ENCODE measurements at places on chromosomes 12 and 14. TPM values are rescaled to one million over a fixed set of nuclear protein-coding genes. Genes with fewer than 3 reads are reported as not detected.

Gene CLEC14A
- not detected for total RNA-seq

Gene KLRF1
- total RNA-seq = not detected

DNA sequence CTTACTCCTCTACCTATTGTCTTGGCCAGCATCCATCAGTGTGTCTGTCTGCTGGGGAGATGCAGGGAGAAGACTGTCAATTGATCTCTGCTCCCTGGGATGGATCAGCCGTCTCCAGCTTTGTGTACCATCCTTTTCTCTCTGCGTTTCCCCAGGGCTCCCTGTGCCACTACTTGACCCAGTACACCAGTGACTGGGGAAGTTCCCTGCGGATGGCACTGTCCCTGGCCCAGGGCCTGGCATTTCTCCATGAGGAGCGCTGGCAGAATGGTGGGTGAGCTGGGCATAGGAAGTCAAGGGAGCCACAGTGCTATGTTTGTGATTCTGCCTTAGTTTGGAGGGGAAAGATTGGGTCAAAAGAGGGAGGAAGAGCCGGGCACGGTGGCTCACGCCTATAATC is 5.1 kb downstream of the AMHR2 start:
- DNase-seq = no peak

DNA sequence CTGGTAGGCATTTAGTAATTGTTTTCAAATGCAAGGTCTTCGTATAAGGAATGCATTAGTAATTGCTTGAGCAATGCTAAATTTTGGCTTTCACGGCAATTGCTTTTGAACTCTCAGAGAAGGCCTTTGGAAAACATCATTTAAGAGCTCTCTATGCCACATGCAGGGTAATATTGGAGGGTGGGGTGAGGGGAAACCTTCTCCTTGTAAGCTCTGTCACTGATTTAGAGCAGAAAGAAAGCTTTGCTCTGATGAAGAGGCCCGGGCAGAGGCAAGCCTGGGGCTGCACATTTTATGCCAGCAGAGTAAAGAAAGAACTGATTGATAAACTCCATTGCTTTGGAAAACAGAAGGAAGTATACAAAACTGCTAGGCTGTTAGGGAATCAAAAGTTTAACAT is 70.9 kb downstream of the TRIM9 start:
- DNase-seq = no peak

Gene MIP
- not detected for total RNA-seq

Gene AMDHD1
- total RNA-seq = 0.43 TPM

DNA sequence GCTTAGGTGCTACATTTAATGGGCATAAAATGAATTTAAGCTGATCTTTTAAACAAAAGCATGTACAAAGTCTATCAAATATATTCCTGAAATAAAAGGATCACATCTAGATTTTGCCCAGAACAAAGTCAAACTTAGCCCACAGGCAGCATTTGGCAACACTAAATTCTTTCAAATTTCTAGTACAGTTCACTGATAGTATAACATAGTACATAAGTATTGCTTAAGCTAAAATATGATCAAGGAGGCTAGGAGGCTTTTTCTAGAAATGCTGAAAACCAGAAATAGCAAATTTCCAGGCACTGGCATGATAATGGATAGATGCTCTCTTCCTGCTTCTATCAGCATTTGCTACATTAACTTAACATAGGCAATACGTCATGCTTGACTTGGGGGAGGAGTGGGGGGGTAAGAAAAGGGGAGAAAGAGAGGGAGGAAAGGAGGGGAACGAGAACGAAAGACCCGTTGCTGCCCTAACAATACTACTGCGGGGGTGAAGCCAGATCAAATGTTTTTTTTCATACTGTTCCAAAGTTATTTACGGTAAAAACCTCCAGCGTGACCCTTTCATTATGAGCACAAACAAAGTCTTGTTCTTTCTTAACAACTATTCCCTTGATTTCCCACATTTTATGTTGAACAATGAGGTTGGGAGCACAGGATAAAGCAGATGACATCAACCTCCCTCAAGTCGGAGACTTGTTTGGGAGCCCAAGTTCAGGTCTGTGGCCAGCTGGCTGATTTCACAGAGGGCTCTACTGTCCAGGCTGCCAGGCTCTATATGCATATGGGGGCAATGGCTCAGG is 10.6 kb downstream of the TMED10 start:
- DNase-seq = no peak

DNA sequence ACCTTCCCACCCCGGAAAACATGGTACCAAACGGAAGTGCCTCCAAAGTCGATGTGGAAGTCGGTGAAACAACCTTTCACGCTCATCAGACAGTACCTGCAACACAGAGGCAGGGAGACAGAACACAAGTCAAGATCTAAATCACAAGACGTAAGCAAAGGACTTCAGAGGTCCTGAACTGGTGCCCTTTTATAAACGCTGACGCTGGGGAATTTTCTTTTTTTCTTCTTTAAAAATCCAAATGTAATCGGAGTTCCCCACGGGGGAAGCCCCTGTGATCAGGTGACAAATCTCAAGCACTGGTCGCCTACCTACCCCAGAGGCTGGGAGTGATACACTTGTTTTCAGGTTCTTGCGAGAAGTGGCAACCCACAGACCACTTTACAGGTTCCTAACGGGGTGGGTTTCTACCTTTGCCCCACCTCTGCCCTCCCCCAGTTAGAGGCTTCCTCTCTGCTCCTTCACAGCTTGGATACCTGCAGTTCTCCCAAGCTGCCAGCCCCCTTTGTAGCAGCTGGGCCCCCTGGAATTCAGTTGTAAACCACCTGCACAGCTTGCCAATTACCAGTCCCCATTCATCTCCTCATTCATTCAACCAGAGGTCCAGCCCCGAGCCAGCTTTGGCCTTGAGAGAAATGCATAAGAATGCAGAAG is 46.2 kb downstream of the KDM2B start:
- DNase-seq = no peak

Gene LGR5
- total RNA-seq = 0.10 TPM

DNA sequence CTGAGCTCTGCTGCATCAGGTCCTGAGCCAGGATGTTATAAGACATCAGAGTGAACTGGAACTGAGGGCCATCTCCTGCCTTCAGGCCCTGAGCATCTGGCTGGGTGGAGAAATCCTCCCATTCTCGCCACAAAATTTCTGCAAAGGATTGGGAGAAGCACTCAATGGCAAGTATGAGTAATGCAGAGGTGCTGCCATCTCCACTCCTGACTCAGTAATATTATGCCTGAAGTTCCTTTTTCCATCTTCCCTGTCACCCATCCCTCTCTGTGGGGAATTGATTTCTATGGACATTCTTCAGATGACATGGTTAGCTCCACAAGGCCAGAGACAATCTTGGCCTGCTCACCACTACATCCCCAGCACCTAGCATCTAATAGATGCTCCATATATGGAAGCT is 4.7 kb downstream of the ANGEL1 start:
- no peak for DNase-seq

DNA sequence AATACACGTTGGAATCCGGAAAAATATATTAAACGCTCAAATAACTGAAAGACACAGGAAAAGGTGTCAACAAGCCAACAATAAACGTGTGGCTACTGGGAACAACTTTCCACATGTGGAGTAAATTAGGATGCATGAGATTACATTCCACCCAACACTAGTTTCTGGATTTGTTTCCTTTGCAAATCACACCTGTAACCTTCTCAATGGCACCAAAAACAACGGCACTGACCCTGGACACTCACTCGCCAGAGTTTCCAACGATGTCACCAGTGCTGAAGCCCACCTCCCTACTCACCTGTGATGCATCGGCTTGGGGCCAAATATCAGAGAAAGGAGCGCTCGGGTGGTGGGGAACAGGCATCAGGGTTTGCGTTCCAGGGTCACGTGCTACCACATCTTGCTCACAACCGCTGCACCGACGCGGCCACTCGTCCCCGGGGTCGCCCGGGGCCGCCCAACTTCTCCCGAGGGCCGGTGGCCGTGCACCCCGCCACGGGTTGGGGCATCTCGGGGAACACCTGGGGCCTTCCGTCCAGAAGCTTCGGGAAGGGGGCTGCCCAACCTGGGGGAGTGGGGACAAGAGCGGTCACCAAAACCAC is 629 bp downstream of the PRDM4 start:
- peak; percentile 27 for DNase-seq

DNA sequence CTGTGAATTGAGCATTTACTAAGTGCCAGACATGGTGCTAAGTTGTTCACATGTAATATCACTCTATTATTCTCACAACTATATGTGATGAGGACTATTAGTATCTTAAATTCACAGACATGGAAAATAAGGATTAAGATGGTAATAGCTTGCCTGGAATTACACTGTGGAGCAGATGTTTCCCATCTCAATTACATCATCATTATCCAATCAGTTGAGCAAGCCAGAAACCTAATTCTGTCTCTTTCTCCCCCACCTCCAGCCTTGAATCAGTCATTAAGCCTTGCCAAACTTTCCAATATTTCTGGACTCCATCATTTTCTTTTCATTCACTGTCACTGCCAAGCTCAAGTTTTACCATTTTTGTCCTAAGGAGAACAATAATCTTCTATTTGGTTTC is 287.8 kb upstream of the KITLG start:
- DNase-seq = no peak

Gene DUSP16
- 3.2 TPM for total RNA-seq
